ENCODE measurements at places on chromosomes 4 and X.
A peak's percentile ranks its signal among the peaks of the same experiment; 100 is the strongest.

DNA sequence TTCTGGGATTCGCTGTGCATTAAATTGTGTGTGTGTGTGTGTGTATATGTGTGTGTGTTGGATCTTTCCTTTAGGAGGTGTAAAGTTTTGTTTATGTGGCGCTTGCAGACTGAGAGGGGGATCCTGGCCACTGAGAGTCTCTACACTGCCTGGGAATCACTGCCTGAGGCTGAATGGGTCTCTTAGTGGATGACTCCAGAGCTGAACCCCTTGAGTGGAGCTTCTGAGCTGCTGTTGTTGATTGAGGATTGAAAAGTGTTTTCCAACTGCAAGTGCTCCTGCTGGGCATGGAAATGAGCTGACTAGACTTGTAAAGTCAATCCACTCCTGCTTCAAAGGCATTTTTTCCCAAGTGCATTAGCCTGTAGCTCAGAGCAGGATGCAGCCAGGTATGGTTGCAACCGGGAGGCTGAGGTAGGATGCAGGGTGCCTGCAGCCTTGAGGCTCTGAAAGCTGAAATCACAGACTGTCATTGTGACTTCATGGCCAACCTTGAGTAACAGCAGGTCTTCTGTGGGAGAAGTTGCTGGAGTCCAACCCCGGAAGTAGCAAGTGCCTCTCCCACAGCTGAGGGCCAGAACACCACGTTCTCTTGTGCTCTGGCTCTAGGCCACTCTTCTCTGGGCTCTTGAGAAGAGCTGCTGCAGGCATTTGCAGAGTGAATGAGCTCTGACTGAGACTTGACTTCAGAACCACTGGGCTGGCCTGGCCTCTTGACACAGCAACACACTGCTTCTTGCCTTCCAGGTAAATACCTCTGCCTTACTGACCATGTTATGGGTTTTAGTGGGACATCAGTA lies at the start of gene TBX22:
Gene TBX22, plus strand, starts transcription at position 613 of the 800 bp plus-strand sequence. CDS start 7,517 bp downstream, outside the sequence.
- no peak for DNase-seq

DNA sequence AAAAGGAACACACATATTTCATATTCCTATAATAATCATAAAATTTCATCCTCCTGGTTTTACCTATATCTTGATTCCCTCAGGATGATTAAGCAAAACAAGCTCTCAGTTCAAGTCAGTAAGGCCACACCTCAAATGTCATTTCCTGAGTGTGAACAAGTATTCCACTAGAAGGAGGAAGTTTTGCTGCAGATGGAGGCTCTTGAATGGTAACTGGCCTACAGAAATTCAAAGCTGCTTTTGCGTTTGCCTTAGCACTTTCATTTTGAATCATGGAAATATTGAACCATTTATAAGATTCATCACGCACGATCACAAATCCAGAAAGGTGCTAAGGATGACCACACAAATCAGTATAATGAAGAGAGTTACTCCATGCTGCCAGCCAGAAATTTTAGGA lies 254.4 kb upstream of the CXXC4 start:
- DNase-seq = no peak

- DNase-seq = peak; percentile 4
These were observed 538 bp downstream of the STBD1 start for GRCh38 chr4:76306882-76307659.

DNA sequence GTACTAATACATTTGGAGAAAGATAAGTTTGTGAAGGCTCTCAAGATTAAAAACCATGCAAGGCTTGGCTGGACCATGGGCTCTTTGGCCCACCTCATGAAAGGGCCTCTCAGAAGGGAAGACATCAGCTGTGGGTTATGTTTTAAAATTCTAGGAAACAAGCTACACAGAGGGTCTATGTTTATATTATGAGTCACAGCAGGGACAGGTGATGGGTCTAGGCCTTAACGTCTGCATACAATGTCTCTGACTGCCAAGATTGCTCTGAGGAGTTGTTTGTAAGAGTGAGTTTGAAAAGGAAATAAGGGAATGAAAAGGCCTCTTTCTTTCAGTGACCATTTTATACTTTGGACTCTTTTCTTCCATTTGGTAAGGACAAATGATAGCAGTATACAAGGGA lies 77.0 kb upstream of the ARMCX2 start:
- no peak for DNase-seq

DNA sequence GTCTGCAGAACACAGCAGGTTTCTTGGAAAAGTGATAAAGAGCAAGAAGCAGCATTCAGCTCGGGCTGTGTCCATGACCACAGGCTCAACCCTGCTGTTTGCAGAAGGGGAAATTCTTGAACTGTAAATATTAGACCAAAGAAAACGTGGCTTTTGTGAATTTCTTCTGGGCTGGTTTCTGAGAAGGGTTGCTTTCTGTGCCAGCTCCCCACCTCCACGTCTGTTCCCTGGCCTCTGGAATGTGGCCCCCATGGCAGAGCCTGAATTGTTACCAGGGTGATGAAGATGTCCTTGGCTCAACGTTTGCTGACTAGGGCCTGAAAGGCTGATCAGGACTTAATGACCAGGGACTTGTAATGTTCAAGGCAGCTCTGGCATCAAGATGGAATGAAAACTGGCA lies 116.0 kb downstream of the CPEB2 start:
- DNase-seq = no peak

DNA sequence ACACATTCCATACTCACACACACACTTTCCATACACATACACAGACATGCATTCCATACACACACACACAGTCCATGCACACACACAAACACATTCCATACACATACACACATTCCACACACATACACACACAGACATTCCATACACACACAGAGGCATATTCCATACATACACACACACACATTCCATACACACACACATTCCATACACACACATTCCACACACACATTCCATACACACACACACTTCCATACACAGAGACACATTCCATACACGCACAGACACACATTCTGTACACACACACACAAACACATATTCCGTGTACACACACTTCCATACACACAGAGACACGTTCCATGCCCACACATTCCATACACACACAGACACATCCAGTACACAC lies 14.8 kb downstream of the LINC00632 start:
- DNase-seq = no peak

DNA sequence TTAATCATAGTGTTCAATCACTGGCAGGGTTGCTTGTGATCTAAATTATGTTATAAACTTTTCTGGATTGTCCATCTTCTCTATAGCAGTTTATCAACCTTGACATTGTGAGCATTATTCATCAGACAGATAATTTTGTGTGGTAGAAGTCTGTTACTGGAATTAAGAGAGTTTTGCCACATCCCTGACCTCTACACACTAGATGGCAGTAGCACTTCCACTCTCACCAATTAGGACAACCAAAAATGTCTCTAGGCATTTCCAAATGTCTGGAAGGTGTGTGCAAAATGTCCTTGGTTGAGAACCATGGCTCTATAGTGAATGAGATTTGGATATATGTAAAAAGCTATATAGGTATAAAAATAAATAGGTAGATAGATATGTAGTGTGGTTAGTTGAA lies 324.1 kb upstream of the FAM47C start:
- DNase-seq = no peak

DNA sequence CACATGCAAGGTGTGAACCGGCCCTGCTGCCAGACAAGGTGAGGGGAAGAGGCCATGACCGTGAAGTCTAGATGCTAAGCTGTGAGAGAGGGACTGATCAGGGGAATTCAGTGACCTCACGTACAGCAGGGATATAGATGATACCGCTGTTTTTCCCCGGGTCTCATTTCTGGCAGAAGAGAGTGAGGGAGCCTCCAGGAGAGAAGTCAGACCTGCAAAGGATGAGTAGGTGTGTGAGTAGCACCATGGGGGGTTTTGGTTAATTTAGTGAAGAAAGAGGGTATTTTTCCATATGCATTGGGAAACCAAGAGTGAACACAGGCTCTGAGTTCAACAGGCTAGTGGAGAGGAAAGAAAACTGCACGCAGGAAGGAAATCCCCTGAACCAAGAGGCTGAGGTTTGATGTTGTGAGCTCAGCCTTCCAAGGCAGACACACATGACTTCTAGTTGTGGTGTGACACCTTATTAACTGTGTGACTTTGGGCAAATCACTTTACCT lies 127.6 kb upstream of the GATB start:
- peak; percentile 15 for DNase-seq

DNA sequence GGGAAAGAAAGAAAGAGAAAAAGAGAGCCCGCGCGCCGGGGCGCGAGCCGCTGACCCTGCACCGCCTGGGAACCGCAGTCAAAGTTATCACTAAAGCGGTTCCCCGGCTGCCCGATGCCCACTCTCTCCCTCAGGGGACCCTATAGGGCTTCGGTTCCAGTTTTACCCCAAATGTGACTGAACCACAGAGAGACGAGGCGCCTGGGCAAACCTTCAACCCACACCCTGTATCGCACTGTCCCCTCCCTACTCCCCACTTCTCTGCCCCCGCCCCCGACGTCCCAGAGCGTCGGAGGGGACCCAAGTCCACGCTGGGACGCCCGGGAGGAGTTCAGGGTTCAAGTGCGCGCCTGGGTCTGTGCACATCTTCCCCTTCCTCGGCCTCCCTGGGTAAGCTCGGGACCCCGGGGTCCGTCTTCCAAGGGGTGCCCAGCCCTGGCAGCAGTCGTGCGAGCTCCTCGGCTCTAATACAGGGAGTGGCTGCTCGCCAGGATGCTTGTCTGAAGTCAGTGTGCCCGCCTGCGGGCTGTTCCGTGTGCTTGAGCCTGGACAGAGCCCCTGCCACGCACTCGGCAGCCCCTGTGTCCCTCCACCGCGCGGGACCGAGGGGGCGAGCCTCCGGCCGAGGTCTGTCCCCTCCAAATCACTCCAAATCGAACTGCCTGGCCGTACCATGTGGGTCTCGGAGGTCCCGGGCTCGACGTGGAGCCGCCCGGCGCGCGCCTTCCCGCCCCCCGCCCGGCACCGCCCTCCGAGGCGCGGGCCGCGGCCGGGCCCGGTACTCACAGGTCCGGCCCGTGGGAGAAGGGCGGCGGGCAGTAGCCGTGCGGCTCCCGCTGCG lies 960 bp downstream of the TRPC3 start:
- DNase-seq = peak; percentile 16

GRCh38 chr4:81522711-81523110 lies 51.0 kb upstream of the RASGEF1B start:
- DNase-seq = no peak

All from CD4-positive, alpha-beta T cell treated with Interleukin-21 for 1 hour (primary cell).